Tibial nerve (tissue), 4 donors: ENCODE measurements at places on chromosomes 11 and 22.

GRCh38 chr11:82305123-82305522 lies 428.5 kb downstream of the FAM181B start:
- DNase-seq, result no peak

- no peak for DNase-seq
Observed at GRCh38 chr11:6414874-6415328, 4.0 kb downstream of the APBB1 start.

DNA sequence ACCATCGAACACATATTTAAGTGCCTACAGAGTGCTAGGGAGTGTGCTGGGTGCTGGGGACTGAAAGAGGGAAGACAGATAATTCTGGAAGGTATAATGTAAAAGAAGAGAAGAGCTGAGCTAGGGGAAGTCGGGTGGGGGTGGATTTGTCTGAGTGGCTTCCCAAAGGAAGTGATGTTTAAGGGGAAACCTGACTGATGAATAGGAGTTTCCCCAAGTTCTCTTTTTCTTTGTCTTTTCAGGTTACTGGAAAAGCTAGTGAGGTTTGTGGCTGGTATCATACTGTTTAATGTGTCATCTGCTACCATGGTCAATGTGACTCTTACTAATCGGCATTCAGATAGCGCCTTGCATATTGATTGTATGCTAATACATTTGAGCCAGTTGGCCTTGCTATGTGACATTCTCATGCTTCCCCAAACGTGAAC lies 151.6 kb upstream of the MTMR2 start:
- DNase-seq, result no peak

- DNase-seq, result no peak
Observed at GRCh38 chr22:32754413-32755041, 47.0 kb upstream of the TIMP3 start.

DNA sequence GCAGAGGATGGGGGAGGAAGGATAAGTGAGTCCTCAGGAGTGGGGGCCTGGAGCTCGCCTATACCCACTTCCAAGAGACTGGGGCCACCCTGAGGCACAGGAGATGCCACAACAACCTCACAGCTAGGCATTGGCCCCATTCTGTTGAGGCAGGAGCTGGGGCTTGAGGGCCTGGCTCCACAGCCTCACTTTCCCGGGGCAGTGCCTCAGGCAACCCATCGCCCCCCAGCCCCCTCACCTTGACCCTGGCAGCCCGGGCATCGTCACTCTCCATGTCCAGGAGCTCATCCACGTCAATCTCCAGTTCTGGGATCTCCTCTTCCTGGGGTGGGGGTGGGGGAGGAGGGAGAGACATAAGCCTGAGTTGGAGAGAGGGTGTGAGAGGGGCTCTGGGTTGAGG lies 1.8 kb downstream of the PPP1R14B start:
- no peak for DNase-seq

- no peak for DNase-seq
Observed at GRCh38 chr11:82225930-82226329, 507.7 kb downstream of the FAM181B start.

DNA sequence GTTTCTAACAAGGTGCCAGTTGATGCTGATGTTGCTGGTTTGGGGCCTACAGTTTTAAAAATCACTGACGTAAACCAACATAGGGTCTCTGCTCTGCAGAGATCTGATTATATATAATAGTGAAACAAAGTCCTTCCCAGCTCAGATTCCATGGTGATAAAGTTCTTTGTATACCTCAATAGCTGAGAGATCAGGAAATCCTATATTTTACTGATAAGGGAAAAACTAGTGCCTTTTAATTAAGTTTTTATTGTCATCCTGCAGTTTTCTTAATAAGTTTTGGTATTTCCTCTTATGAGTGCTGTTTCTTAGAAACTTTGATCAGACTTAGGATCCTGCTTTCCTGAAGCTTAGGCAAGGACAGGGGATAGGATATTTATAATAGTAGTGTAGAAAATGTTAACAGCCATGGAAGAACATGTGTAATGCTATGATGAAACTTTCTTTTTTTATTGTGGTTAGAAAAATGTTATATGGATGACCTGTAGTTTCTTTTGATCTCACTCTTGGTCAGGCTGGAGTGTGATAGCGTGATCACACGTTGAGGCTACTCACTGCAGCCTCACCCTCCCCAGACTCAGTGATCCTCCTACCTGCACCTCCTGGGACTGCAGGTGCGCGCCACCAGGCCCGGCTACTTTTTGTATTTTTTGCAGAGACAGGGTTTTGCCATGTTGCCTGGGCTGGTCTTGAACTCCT lies 14.1 kb downstream of the CAPRIN1 start:
- DNase-seq, result no peak

DNA sequence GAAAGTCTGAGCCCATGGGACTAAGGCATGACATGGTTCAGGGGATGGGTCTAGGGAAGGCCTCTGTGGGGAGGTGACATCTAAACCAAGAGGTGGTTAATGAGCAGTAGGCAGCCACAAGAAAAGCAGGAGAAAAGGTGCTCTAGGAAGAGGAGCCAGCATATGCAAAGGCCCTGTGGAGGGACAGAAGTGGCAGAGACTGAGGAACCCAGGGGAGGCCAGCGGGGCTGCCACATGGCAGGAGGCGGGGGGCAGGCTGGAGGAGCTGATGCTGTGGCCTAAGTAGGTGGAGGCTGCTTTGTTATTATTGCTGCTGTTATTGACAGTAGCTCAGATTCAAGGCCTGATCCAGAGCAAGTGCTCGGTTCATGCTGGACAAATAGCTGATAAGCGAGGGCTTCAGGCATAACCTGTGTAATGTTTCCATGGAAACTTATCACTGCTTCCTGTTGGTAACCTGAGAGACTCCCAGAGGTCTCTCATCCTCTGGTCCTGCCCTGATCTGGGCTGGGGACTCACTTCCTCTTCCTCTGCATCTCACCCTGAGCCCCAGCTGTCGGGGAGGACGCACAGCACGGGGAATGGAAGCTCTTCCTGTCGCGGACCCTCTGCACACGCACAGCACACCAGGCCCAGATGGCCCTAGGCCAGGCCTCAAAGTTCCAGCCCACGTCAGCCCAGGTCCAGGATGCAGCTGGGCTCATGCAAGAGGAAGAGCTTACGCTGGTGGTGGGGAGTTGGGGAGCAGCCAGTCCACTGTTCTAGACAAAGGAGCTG lies 75.2 kb upstream of the TP53I11 start:
- peak; percentile 31 for DNase-seq

DNA sequence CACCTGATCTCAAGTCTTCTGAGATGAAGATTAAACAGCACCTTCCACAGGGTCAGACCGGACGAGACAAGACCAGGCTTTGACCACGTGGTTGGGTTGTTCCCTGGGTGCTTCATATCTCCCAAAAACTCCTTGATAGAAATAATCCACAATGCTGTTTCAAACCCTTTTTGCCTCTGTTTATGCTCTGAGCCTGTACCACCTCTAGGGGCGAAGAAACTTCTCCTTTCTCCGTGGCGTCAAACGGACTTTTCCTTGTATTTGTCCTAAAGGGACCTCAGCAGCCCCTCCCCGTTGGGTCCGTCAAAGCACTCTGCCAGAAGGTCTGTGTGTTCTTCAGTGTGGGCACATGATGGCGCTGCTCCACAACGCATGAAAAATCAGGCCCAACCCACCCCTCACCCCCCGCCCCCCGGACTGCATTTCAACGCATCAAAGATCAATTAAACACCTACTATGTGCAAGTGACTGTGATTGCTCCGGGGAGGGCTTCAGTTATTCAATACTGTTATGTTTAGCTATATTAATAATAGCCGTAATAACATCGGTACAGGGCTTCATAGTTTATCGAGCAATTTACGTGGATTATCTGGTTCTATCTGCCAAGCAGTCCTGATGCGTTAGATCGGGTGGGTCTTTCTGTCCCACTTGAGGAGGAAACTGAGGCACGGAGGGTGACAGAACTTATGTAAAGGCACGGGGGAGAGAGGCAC lies 17.3 kb upstream of the EIF3D start:
- DNase-seq, result no peak

DNA sequence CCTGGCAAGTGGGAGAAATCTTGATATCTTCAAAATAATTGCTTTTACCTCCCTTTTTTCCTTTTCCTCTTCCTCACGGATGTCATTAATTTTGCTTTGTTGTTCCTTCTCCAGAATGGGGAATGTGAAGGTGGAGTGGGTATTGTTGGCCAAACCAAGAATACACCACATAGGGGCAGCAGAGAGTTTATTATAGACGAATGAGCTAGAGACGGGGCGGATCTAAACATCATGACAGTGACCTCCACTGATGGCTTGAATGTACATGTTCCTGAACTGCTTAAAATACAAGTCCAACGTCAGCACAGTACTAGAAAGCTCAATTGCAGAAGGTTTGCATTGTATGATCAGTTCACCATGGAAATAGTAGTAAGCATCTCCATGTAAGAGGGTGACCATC lies 122.3 kb upstream of the SNX19 start:
- DNase-seq, result no peak
